ENCODE measurements at places on chromosomes 12 and 14.
A peak's percentile ranks its signal among the peaks of the same experiment; 100 is the strongest.

DNA sequence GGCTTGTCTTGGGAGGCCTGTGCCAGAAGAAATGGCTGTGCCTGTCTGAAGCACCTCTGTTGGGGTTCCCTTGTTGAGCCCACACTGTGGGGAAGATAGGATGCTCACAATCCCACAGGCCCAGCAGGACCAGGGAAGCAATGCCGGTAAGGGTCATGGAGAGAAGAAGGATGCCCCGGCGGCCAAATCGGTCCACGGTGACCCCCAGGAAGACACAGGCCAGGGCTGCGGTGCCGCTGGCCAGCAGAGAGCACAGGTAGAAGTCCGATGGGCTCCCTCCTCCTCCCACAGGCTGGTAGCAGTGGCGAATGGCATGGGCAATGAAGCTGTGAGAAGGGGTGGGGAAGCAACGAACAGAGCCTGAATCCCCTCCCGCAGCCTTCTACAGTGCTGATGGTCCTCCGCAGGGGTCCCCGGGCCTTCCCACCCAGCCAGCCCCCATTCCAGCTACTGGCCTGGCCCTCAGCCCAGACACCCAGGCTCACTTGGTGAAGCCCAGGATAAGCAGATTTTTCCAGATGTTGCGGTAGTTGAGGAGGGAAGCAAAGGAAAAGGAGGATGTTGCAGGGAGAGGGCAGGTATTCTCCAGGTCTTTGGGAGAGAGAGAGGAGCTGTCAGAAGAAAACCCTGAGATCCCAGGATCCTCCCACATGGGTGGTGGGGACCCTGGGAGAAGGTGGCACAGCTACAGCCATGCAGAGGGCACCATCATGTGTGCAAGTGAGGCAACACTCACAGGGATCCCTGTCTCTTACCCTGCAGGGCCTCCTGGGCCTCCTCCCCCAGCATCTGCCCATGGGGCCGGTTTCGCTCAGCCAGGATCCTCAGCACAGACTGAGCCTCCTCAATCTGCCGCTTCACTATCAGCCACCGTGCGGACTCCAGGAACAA lies 5.0 kb downstream of the SLC22A17 start:
- DNase-seq: no peak

DNA sequence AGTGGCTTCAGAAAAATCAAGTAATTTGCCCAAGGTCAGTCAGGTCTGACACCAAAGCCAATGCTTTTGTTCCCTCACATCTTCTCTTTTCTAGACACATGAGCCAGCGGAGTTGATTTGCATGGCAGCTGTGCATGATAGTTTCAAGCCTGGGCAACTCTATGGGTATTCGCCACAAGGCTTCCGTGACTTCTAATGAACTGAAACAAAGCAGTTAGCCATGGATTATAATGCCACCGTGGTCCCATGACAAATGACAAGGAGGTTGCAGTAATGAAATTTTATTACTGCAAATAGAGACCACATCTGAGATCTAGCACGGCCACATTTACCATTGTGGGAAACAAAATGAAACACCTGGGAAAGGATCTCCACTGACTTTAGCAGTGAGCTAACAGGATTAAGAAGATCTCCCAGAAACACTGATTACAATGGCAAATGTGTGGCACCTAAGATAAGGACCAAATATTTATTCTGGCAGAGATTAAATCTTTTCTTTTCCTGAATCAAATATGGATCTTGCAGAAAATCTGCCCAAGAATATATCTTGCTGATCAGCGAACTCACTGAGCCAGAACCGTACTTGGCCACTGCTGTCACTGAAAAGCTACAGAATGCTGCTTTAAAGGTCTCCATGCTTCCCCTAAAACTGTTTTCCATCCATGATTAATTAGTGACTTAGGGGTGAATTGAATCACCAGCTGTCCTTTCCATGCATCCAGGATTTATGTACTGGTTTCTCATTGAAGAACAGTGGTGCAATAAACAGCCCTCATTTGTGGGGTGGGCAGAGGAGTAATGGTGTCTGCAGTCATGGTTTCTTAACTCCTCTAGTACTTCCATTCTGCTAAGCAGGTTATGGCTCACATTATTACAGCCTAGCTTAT lies 551.0 kb downstream of the DIO2 start:
- DNase-seq: no peak

GRCh38 chr14:59576332-59577294 lies at the start of gene CCDC175:
Gene CCDC175, minus strand, starts transcription at chr14:59576812. Its CDS starts 37 bp downstream, at chr14:59576775.
- peak; percentile 78 for DNase-seq

DNA sequence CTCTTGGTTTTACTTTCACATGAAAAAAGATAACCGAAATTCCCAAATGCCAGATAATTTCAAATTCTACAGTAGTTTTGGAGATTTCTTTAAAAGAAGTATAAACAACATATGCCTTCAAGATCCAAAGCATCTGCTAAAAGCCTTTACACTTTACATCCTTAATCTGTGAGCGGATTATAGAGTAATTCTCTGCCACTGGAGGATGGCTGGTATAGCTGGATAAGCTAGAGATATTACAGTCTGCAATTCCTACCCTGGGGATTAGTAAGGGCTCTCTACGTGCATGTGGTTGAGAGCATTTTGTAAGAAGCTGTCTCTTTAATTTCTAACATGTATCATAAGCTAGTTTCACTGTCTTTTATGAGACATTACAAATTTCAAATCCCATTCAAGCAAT lies 240.3 kb upstream of the HMGA2 start:
- DNase-seq: no peak

Measured in CD4-positive, alpha-beta T cell treated with Interleukin-10 for 1 hour (primary cell).